Stimulated activated CD4-positive, alpha-beta T cell treated with anti-CD3 and anti-CD28 coated beads, Interleukin-1b, Interleukin-23, amount 100 ng/mL, for 1 hour (primary cell): ENCODE measurements at places on chromosomes 3 and 15.

DNA sequence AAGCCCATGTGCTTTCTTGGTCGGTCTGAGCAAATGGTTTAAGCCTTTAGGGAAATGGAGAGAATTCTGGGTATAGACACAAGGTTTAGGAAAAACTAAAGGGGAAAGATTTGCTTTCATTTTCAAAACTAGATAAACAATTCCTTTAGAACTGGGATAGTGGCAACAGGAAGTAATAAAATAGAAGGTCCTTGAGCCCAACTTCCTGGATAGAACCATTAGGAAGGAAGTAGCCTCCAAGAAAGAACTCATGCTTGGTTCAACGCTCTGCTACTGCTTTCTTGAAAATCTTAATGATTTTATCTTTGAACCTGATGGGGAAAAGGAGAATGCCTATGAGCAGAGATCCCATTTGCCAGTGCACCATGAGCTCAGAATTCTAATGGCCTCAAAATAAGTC is 147.0 kb upstream of the THRB start:
- no peak for DNase-seq

DNA sequence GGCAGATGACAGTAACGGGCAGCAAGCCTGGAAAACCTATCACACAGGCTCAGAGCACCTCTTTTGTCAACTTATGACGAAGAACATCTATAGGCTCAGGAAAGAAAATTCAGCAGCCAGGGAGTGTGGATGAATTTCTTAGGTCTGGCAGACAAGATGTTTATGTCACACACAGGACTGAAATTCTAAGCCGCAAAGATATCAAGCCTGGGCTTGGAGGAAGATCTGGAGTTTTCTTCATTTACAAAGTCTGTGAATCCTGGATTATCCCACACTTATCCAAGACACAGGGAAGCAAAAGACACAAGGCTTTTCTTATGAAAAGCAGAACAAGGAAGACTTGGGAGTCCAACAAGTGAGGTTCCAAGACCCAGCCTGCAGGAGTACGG is 23.4 kb upstream of the CHCHD6 start:
- DNase-seq, result no peak

GRCh38 chr3:63179862-63180522 is 98.1 kb upstream of the SYNPR start:
- no peak for DNase-seq

GRCh38 chr3:110956081-110956480 is 115.5 kb upstream of the NECTIN3 start:
- no peak for DNase-seq

GRCh38 chr3:44958386-44958785 is 17.6 kb downstream of the ZDHHC3 start:
- no peak for DNase-seq

DNA sequence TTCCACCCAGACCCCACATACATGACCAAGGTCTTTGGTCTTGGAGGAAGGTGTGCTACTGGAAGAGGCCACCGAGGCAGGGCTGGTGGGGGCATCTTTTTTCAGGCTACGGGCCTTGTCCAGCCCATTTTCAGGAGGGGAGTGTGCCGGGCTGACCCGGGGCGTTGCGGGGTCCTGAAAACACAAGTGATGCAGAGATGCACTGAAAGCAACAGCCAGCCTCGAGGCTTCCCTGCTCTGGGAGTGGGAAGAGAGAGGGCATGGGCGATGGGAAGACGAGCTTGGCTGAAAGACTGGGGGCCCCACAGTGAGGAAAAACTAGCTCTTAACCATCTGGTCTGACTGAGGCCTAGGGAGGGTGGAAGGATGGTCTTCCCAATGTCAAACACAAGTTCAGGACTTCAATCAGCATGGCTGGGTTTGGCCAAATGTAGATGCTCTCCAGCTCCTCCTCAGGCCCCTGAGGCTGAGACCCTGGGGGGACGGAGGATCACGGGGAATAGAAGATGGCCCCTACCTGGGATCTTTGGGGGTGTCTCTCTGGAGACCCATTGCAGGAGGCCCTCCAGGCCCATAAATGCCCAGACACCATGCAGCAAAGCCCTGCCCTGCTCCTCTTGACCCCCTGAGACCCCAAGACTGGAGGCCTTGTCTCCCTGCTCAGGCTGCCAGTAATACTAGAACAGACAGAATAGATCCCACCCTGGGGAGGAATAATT is 38.9 kb downstream of the TLE3 start:
- no peak for DNase-seq

DNA sequence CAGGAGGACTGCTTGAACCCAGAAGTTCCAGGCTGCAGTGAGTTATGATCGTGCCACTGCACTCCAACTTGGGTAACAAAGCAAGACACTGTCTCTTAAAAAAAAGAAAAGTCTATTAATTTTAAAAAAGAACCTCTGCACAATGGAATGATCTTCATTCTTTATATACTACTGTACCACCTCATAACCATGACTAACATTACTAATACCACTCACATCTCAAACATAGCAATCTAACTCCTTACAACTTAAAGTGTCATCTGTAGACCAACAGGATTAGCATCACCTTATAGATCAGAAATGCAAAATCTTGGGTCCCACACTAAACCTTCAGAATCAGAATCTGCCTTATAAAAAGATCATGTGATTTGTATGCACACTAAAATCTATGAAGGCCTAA is 48.8 kb upstream of the MAP4 start:
- DNase-seq, result no peak

GRCh38 chr15:76799760-76800159 is 105.4 kb downstream of the SCAPER start:
- DNase-seq, result no peak

GRCh38 chr3:43000387-43000786 is 21.3 kb downstream of the GASK1A start:
- no peak for DNase-seq

DNA sequence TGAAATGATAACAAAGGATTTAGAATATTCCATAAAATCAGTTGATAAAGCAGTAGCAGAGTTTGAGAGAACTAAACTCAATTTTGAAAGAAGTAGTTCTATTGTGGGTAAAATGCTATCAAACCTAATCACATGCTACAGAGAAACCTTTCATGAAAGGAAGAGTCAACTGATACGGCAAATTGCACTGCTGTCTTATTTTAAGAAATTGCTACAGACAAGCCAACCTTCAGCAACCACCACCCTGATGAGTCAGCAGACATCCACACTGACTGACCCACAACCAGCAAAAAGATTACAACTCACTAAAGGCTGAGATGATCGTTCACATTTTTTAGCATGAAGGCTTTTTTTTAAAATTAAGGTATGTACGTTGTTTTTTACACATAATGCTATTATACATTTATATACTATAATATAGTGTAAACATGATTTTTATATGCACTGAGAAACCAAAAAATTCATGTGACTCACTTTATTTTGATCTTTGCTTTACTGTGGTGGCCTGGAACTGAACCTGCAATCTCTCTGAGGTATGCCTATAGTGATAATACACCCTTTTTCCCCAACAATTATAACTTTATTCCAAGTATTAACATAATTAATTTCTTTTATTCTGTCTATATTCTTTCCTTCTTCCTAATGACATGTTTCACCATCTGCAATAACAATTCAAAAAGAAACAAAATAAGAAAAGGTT is 109.9 kb downstream of the TBC1D5 start:
- no peak for DNase-seq

GRCh38 chr15:57283774-57284503 is 92.4 kb upstream of the CGNL1 start:
- DNase-seq, result no peak

GRCh38 chr3:159898147-159898546 is 90.5 kb upstream of the IL12A start:
- no peak for DNase-seq

GRCh38 chr15:98955331-98955730 is 52.3 kb downstream of the PGPEP1L start:
- DNase-seq, result no peak

DNA sequence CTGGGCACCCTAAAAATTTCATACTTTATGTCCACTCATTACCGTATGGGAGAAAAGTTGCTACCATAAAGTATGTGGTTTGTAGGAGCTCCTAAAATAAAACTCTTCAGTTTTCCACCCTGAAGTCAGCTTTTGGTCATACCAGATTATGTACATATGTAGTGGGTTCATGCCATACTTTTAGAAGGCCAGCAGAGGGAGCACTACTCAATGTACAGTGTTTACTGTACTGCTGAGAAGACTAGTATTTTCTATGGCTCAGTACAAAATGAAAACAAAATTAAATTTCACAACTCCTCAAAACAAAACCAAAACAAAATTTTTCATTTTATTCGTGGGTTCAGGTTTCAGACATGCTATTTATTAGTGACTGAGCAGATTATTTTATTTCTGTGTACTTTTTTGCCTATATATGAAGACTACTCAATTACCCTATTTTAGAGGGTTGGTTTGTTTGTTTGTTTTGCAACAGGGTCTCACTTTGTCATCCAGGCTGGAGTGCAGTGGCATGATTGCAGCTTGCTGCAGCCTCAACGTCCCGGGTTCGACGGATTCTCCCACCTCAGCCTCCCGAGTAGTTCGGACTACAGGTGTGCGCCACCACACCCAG is 24.3 kb downstream of the NXPE3 start:
- peak; percentile 26 for DNase-seq

- DNase-seq, result no peak
Observed at GRCh38 chr15:62601777-62602545, 436.9 kb upstream of the C2CD4B start.

DNA sequence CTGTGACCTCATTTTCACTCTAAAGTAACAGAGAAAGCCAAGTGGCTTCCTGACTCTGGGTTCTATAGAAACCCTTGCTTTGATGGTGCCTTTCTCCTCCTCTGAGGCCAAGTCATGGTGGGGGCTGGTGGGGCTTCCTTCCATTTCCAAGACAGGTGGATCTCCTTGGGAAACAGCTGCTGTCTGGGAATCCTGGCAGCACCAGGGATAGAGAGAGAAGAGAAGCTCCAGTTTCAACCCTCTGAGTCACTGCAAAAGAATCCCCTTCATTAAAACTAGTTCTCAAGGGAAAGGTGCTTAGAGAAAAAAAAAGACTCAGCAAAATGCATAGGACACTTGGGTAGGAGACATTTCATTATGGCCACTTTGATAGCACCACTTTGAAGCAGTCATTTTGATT is 614.4 kb downstream of the FHIT start:
- no peak for DNase-seq

DNA sequence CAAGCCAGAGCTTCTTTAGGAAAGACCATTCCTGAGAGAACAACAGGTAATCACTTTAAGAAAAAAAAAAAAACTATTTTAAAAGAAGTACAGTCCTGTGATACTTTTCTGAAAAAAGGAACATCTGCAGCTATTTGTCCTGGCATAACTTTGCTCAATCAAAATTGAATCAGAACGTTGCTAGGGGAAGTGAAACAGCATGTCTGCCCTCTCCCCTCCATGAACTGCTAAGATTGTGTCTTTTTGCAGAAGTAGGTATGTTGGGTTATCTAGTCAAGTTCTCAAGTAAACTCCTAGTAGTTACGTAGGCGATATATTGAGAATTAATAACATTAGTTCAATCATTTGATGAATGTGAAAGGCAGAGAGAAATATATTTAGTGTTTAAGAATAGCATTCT is 1013.3 kb downstream of the TUSC7 start:
- DNase-seq, result no peak

DNA sequence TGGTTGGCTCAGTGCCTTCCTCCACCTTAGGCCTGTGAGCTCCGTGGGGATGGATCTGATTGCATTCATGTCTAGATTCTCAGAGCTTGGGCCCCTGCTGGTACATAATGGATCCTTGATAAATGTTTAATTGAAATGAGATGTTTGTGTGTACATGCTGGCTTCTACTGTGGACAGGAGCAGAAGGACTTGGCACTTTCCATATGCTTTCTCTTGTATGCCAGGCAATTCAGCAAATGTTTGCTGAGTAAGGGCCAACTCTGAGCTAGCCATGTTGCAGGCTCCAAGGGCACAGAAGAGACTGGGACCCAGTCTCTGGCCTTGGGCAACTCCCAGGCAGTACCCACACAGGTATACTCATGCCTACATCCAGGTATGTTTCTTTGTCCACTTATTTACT is 67.0 kb downstream of the RAB11A start:
- DNase-seq, result no peak

DNA sequence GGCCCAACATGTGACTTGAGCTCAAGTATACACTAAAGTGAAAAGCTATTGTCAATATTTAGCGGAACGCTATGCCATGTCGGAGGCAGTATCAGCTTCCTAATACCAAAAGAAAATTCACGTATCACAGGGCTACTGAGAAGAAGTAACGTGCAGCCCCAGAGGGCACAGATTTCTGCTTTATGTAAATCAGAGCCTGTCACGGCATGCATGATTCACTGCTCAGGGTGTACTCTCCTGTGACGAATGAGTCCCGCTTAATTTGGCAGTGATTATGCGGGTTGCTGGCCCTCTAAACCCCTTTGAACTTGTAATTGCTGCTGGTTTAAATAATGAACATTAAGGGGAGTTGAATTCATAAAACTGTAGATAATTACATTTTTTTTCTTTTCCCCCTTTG is 85.3 kb downstream of the MEIS2 start:
- DNase-seq, result no peak

DNA sequence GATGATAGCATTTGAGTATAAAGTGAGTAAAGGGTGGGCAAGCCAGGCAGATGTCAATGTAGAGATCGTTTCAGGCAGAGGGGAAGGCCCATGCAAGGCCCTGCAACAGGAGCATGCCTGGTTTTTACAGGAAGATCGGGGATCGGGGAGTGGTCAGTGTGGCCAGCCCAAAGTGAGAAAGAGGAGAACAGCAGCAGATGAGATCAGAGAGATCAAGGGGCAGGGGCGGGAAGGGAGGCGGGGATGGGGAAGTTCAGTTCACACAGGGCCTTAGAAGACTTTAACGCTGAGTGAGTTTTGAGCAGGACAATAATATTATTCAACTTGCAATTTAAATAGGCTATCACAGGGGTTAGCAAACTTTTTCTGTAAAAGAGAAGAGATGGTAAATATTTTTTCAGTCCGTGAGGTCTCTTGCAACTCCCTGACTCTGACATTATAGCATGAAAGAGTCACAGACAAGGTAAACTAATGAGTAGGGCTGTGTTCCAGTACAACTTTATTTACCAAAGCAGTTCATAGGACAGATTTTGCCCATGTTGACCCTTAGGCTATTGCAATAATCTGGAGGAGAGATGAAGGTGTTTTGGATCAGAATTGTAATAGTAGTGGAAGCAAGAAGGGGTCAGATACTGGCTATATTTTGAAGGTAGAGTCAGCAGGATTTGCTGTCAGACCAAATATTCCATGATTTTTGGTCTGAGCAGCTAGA is 12.4 kb upstream of the CD47 start:
- no peak for DNase-seq

DNA sequence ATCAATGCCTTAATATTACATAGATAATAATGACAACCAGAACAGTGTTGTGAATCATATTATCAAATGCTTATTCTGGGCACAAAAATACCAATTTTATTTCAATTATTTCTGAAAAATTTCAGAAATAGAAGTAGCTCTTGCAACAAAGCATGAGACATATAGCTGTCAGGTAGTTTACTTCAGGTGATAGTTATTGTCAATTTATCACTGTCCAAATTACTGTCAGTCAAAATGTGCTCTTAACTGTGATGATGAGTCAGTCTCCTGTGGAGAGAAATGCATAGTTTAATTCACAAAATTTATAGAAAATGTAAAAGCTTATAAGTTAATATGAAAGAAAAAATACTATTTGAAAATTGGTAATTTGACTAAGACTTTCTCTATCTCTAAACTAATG is 1078.4 kb upstream of the GBE1 start:
- DNase-seq, result no peak

GRCh38 chr3:189593581-189593980 is 37.6 kb upstream of the TP63 start:
- no peak for DNase-seq
